ENCODE measurements at places on chromosomes 7 and 10.

- no peak for DNase-seq
Measured at GRCh38 chr7:6198689-6199595, 73.5 kb downstream of the CYTH3 start.

- DNase-seq: peak; percentile 65
Measured at GRCh38 chr10:114623661-114624294, 34.3 kb downstream of the ABLIM1 start.

DNA sequence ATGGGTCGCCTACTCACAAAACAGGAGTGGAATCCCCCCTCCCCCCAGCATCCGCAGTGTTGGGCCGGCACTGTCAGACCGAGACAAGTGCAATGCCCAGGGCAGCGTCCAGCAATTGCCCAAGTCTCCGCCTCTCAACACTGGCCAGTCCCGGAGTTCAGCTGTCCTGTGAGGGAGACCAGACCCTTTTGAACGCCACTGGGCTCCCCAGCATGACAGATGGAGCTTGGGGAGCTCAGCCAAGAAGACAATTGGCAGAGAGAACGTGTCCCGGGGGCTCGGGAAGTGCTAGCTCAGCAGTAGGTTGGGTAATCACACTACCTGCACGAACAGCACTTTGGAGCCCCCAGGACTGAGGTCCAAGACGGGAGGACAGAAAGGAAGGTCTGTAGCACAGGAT, 4.7 kb downstream of the COPS6 start:
- no peak for DNase-seq

GRCh38 chr10:73837072-73837471, 25.7 kb upstream of the NDST2 start:
- DNase-seq: peak; percentile 42

DNA sequence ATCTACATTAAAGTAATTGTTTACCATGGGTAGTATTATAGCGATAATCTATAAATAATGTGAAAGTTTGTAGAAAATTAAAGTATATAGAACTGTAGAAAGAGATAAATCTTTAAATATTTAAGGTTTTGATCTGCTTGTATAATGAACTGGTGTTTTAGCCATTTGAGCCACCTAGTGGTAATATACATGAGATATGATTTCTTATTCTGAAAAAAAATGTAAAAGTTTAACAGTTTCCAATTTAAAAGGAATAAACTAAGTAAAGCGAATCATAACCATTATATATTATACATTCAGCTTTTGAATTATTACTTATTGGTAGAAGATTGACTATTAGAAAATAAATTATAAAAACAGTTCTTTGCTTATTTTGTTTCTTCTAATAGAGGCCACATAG, 91.2 kb downstream of the OTUD1 start:
- DNase-seq: no peak

DNA sequence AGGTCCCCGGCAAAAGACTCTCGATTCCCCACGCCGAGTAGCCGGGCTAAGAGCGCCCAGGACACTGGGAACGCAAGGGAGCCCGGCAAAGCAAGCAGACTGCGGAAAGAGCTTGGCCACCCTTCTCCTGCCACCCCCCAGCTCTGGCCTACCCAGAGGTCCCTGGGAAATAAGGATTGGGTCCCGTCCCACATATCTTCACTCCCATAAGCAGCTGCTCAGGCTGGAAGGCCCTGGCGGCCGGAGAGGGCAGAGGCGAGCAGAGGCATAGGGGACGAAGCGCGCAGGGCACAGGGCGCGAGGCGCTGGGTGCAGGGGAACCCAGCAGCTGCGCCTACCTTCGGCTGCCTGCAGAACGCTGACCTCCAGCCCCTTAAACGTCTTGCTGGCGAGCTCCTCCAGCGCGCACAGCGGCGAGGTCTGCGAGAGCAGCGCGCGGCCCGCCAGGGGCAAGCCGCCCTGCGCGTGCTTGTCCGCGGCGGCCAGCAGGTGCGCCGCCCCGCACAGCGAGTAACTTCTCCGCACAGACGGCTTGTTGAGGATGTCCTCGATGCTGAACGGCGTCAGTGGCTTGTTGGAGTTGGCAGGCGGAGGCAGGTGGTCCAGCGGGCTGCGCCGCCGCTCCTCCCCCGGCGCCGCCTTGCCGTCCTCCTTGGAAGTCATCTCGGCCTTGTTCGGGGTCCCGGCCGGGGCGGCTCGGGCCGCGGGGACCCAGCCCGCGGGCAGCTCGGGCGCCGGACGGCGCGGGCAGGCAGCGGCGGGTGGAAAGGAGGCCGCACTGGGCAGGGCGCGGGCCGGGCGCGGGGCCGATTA, 904 bp downstream of the LBX1 start:
- DNase-seq: no peak

GRCh38 chr7:26470691-26471090, 179.0 kb downstream of the SNX10 start:
- no peak for DNase-seq

DNA sequence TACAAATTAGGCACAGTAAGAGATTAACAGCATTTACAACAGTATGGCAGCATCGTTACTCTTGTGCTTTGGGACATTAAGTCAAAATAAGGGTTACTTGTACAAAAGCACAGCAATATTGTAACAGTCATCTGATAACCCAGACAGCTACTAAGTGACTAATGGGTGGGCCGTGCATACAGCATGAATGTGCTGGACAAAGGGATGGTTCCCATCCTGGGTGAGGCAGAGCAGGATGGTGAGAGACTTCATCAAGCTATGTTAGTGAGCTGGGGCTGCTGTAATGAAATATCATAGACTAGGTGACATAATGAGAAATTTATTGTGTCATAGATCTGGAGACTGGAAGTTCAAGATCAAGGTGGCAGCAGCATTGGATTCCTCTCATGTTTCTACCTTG, 25.4 kb downstream of the EDRF1 start:
- no peak for DNase-seq

GRCh38 chr10:90917238-90917967, 3.5 kb downstream of the ANKRD1 start:
- DNase-seq: no peak

DNA sequence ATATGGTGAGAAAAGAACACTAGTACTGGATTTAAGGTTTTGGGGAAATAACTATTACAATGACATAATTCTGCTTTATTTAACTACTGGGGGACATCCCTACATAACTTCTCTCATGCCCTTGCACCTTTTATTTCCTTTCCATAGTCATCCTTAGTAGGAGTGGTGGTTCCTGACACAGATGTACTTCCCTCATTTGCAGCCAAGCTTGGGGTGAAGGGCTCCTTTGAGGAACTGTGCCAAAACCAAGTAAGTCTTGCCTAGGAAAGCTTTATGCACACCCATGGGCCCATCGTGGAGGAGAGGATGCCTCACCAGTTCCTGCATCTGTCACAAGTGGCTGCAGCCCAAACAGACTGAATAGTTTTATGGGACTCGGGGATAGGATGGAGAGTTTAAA, 20.6 kb downstream of the ZDHHC6 start:
- no peak for DNase-seq

DNA sequence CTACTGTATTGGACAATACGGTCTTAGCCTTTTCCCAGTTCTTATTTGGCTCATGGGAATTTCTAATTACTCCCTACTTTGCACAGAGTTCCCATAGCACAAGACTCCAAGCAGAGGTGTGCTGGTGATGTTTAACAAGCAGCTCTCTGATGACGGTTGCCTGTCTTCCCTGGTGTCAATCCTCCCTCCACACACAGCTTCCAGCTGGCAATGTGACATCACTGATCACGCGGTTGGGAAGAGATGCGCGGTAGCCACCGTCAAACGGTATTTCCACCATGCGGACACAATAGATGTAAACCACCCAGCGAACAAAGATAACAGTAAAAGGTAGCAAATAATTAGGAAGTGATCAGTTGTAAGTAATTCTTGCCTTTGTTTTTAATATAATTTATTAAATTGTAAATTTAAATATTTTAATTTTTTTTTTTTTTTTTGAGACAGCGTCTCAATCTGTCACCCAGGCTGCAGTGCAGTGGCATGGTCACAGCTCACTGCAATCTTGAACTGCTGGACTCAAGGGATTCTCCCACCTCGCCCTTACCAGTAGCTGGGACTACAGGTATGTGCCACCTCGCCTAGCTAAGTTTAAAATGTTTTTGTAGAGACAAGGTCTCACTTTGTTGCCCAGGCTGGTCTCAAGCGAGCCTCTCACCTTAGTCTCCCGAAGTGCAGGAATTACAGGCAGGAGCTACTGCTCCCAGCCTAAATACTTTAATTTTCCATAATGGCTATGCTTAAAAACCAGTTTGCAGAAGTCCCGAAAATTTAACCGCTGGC, 36.3 kb upstream of the IL15RA start:
- DNase-seq: no peak

DNA sequence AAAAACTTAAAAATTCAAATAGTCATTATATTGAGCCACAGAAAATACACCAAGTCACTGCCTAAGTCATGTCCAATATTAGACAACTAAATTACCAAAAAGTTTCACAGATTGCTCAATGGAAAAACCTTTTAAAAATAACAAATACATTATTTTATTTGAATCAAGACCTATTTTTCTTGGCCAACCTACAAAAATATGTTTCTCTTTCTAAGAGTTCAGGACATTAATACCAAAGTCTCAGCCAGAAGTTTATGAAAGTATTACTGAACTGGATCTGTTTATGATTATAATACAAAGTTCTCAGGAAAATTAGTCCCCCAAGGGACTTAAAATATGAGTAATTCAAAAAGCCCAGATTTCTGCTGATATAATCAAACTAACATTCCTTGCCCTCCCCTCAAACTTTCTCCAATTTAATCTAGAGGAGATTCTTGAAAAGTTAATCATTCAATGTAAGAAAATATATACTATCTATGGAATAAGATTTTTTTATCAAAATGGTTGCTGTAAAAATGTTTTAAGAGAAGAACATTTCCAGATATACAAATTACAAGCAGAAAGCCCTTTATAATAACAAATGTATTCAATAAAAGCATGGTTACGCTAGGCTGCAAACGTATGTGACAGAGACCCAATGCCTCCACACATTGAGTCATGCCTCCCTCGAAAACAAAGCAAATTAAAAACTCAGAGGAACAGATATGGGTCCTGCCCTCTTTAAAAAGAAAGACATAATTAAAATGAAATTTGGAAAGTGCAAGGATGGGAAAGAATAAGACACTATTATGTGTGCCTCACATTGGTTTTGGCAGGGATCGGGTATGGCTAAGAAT, 381.6 kb downstream of the PARD3 start:
- no peak for DNase-seq

DNA sequence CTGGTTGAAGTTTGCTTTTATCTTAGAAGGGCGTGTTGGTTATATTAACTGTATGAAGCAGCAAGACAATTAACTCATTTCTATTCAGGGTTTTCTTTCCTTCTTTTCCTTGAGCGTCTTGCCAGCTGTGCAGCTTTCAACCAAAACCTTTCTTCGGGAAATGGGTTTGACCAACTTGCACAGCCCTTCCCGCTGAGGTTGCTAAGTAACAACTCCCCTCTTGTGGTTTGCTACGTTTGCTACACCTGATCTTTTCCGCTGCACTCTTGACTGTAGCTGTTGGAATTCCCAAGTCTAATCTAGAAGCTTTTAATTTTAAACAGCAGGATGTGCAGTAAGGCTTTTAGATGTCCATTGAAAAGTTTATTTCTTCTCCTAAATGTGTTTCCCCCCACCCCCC, 116.9 kb downstream of the CDCA7L start:
- DNase-seq: no peak

- DNase-seq: no peak
Measured at GRCh38 chr10:90381468-90381867, 476.4 kb downstream of the HTR7 start.

- DNase-seq: no peak
Measured at GRCh38 chr7:143953421-143953820, 1.2 kb upstream of the OR2F1 start.

DNA sequence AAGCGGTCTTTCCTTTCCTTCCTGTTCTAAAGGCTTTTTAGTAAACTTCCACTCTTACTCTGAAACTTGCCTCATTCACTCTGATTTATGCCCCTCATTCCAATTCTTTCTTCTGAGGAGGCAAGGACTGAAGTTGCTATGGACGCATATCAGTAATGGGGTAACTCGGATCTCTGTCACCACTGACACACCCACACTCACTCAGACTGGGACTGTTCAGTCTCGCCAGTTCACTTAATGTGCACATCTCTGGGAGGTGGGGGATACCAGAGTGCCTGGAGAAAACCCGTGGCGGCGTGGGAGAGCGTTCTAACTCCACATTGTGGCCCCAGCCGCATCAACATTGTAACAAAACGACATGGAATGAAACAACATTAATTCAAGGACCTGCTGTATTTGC, 1139.3 kb upstream of the CELF2 start:
- DNase-seq: no peak

GRCh38 chr10:86393862-86394455, 27.4 kb upstream of the GRID1 start:
- no peak for DNase-seq

- DNase-seq: no peak
Measured at GRCh38 chr10:18501198-18501597, 150.2 kb downstream of the NSUN6 start.

- DNase-seq: no peak
Measured at GRCh38 chr7:107945332-107945731, 54.3 kb downstream of the DLD start.

GRCh38 chr10:58081353-58081752, 186.3 kb downstream of the IPMK start:
- no peak for DNase-seq

- no peak for DNase-seq
Measured at GRCh38 chr7:88202278-88202677, 17.6 kb downstream of the SRI start.
